ENCODE measurements at places on chromosomes 5 and 9.
A peak's percentile ranks its signal among the peaks of the same experiment; 100 is the strongest.

DNA sequence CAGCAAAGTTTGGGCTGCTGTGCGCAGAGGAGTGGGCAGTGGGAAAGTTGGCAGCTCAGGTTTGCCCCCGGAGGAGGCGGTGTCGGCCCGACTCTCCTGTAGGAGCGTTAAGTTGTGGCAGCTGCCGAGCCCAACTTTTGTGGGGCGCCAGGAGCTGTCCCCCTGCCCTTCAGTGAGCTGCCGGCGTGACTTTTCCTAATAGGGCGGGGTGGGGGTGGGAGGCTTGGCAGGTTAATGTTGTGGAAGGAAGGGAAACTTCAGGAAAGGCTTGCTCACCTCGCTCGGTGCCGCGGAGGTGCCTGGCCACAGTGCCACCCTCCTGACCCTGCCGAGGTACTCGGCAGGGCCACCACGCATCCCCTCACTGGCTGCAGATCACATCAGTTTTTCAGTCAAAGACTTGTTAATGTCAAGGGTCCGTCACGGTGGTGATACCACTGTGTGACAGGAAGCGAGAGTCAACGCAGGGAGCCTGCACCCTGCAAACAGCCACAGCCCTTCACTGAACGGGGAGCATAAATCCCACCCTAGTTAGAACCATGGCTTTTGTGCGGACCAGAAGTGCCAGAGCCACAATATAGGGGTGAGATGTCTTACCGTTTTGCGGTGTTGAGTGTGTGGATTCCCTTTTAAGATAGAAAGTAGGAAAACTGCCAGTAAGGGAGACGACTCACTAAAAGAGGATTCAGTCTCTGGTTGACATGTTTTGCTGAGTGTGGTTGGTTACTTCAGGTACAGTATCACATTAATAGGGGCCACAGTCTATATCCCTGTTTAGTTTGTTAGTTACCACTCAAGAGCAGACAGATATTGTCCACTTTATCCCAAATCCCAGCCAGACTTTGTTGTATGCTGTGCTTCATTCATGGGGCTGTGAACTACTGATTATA lies 796 bp downstream of the LNPEP start:
- DNase-seq: peak; percentile 37

- no peak for DNase-seq
Measured at GRCh38 chr5:3994628-3995027, 399.0 kb downstream of the IRX1 start.

DNA sequence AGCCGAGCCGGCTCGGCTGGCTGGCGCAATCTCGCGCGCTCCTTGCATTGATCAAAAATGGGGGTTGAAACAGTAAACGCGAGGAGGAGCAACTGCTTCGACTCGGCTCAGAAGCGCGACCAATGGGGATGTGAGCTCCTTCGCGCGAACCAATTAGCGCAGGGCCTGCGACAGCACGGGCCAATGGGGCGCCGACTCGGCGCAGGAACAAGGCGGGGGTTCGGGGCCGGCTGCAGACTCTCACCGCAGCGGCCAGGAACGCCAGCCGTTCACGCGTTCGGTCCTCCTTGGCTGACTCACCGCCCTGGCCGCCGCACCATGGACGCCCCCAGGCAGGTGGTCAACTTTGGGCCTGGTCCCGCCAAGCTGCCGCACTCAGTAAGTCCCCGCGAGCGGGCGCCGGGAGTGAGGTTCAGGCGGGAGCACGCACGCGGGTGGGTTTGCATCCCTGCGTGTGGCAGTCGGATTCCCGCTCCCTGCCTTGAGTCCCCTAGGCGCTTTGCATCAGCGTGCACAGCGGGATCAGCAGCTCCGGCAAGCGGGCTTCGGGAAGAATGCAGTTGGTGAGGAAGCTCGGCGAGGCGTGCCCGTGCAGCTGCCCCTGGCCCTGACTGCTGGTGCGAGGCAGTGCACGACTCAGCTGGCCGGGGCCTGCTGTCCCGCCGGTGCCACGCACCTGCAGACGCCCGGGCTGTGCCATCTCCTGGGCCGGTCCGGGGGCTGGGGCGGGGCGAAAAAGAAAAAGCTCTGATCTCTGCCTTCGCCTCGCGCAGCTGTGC lies at the start of gene PSAT1:
PSAT1 (plus strand) TSS at position 233 of the 779 bp plus-strand sequence; CDS start at position 319, 86 bp downstream.
- DNase-seq: peak; percentile 98

DNA sequence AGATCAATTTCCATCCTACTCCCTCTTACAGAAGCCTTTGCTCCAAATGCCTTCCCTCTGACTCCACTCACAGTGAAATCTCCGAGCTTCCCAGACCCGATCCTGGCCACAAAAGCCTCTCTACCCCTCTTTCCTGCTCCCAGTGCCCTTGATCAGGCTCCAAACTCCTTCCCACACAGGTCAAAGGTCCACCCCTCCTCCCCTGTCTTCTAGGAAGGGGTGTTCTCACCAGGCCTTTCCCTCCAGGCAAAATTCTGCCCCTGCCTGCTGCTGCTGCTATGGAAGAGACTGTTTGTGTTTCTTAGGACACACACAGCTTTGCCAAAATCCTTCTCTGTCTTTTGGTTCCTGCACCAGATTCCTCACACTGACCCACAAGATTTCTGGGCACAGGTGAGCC lies 85.8 kb upstream of the ALDH1A1 start:
- DNase-seq: no peak

DNA sequence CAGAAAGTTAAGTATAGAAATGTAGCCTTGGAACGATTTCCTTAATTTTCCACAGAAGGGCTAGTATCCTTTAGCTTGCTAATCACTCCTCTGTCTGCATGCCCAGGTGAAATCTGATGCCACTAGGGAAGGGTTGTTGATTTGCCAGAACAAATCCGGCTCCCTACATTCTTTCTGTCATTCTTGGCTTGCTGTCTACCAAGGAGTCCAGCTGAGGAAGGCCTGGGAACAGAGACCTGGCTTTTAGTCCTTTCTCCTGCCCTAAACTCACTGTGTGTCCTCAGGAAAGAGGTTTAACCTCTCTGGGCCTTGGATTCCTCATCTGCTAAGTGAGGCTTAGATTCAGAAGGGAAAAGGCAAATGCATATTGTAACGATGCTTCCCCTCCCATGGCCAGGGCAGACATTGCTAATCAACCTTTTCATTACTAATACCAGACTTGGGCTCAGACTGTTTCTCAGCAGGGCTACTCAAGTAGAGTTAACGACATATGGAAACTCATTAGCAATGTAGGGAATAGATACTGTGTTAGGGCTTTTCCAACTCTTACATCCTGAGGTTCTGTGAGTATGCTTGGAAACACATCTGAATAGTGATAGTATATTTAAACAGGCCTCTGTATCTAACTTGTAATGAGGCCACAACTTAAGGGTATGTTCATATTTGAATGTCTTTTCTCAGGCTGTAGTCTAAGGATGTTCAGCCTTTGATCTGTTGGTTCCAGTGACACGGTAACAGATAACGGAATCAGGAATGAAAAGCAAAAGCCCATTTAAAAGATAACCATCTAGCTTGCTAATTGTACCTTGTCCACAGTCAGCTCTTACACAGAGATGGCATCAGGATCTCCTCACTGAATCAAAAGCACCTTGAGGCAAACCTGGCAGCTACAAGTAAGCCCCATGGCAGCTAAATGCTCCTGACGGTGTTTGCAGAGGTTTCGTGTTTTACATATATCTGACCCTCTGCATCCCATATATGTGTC lies 4.1 kb downstream of the GALNT10 start:
- no peak for DNase-seq
